Ovary (tissue), 10 donors: ENCODE measurements at places on chromosomes 11 and 22.

GRCh38 chr11:128948583-128948982, 5.9 kb upstream of the TP53AIP1 start:
- DNase-seq, result no peak

DNA sequence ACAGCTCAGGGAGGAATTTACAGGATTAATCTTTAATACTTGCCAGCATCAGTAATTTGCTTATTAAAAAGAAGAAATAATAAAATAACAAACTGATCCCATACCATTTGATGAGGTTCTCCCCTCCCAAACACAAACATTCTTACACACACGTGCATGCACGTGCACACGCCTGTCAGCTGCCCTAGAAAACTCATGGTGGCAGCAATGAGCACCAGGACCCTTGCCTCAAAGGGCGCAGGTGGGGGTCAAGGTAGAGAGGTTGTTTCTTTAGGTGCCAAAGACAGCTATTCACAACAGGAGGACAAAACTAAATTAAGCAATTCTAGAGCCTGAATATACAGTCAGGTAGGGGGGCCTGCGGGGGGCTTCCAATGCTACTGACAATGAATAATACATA, 219.3 kb downstream of the BUD13 start:
- DNase-seq, result no peak

DNA sequence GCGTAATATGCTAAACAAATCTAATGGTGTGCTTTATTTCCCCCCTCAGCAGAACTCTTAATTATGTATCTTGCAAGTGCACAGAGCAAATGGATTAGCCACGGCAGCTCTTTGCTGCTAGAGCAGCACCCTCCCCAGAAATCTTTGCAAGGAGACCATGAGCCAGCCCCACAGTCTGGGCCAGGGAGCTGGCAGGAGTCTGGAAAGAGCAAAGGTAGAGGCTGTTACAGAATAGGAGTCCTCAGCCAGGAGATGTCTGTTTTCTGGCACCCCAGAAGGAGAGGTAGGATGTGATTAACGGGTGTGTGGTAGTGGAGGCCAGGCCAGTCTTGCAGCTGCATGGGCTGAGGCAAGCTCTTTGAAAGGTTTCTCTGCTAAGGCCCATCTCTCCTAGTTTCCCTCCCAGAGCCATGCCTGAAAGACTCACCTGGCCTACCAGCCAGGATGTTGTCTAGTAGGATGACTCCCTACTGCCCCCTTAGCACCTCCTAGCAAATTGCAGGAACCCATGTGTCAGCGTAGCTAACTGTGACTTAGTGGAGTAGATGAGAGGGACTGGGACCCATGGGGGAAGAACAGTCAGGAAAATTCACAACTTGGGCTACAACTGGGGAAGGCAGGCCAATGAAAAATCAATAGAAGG, 557.2 kb downstream of the BUD13 start:
- no peak for DNase-seq

DNA sequence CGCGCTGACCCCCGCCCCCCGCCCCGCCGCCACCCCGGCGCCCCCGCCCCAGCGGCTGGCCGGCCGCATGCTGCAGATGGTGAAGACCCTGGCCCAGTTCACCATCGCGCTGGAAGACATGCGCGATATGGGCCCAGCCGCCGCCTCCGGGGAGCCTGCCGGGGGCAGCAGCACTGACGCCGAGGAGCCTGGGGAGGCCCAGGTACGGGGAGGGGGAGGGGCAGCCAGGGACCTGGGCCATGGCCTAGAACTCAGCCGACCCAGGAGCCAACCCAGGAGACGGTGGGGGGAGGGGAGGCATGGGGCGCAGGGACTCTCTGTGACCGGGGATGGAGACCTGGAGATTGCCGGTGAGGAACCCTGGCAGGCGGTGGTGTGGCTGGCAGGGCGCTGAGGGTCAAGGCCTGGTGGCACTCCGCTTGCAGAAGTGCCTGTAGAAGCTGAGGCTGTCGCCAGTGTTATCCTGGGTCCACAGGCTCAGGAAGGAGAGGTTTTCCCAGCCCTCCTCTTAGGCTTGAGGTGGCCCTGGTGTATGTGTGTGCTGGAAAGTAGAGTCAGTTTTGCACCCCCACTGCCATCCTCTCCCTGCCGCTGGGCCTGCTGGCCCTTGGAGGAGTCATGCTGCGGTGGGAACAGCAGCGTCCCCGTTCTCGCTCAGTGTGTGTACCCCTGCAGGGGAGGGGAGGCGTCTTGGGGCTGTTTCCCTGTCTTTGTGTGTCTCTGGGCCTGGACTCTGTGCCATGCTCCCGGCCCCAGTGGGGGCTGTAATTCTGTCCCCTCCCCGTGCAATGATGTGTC, 32.9 kb upstream of the RELT start:
- no peak for DNase-seq

DNA sequence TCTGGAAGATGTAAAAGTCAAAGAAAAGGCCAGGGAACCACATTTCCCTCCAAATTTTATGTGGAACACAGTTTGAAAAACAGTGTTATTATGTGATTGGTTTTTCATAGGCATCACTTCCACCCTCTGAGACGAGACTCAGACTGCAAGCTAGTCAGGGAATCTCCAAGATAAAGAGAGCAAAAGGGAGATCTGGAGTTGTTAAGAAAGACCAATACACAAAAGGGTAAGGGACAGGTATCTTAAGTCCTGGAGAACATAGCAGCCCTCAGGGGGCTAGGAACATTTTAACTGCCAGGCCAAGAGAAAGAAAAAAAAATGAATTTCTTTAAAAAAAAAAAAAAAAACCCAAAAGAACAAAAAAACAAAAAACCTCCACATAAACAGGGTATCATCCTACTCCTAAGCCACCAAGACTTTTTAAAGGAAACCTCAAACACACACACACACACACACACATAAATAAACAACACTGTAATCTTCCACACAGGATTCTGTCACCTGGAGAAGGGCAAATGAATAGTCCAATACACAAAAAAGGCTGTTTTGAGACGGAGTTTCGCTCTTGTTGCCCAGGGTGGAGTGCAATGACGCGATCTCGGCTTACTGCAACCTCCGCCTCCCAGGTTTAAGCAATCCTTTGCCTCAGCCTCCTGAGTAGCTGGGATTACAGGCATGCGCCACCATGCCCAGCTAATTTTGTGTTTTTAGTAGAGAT, 44.5 kb downstream of the CELF1 start:
- no peak for DNase-seq

- DNase-seq, result no peak
These were observed 2.5 kb downstream of the USP47 start for GRCh38 chr11:11844272-11844671.

- no peak for DNase-seq
These were observed 30.8 kb upstream of the WNT11 start for GRCh38 chr11:76237000-76237649.

- DNase-seq, result no peak
These were observed 10.0 kb upstream of the RRM1 start for GRCh38 chr11:4084406-4085125.

DNA sequence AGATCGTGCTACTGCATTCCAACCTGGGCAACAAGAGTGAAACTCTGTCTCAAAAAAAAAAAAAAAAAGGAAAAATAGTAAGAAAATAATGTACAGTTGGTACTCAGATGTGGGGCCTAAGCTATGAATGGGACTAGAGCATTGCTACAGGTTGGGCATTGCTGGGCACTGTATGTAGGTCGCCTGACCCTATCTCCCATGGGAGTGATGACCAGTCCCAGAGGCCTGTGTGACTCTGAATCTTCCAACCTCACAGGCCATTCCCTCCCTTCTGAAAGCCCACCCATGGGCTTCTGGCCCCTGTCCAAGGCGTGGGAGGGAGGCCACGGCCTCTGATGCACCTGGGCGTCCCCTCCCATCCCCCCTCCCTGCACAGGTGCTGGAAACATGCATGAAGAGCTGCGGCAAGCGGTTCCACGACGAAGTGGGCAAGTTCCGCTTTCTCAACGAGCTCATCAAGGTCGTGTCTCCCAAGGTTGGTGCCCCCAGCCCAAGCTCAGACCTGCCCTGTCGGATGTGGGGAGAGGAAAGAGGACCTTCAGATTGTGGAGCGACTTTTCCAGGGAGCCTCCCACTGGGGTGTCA, 9.5 kb downstream of the GGA1 start:
- peak; percentile 34 for DNase-seq

- no peak for DNase-seq
These were observed 85.2 kb downstream of the CWF19L2 start for GRCh38 chr11:107372439-107372838.

- DNase-seq, result no peak
These were observed 713.1 kb upstream of the ARHGAP42 start for GRCh38 chr11:99973993-99974392.
